ENCODE measurements at places on chromosomes 4 and X. TPM values are rescaled to one million over a fixed set of nuclear protein-coding genes. Genes with fewer than 3 reads are reported as not detected.

- DNase-seq = no peak
These were observed 95.5 kb downstream of the C4orf51 start for GRCh38 chr4:145775406-145775805.

The RBM47 gene
- polyA plus RNA-seq = 98.4 TPM

DNA sequence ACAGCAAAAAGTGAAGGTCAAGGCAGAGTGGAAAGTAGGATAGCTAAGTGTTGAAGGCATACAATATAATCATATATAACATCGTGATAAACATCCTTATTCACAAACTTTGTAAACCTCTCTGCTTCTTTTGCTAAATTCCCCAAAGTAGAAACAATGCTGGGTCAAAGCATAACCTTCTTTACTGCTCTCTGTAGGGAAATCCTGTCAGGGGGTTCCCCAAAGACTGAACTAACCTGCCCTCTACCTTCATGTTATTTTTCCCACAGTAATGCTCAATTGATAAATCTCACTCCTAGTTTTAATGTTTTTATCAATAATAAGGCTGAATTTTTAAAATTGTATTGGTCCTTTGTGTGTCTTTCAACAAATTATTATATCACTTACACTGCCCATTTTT is 55.7 kb downstream of the DCHS2 start:
- no peak for DNase-seq

- no peak for DNase-seq
These were observed 68.8 kb downstream of the SEC24D start for GRCh38 chr4:118767109-118767508.

DNA sequence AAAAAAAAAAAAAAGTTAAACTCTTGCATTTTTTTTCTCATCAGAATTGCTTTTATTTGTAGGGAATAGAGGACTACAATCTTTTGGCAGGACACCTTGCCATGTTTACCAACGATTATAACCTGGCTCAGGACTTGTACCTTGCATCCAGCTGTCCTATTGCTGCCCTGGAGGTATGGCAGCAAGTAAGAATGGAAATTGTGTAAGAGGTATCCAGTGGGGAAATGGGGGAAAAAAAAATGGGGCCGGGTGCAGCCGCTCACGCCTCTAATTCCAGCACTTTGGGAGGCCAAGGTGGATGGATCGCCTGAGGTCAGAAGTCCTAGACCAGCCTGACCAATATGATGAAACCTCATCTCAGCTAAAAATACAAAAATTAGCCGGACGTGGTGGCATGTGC is 49.8 kb downstream of the WDR19 start:
- DNase-seq = no peak

DNA sequence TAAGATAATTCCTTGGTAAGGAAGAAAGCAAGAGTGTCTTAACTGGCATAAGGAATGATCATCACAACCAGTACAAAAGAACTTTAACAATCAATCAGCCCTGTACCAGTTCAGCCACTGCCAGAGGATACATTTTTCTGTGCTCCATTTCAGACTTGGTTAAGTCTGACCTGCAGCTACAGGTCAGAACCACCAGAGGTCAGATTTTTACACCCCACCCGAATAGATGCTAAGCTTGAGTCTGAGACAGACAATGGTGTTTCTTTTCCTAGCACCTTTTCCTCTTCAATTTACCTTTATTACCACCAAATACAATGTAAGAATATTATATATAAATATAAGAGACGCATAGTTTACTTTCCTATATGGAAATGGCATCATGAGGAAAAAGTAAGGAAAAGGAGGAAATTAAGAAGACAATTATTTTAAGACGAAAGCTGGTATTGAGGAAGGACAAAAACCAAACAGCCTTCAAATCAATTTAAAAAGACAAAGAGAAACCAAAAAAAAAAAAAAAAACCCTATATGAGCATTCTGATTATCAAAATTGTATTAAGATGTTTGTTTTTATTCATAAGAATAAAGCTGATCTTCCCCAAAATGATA is 215.3 kb upstream of the TTC29 start:
- DNase-seq = peak; percentile 14

The DCAF12L1 gene
- polyA plus RNA-seq = 0.06 TPM

The MAGEC3 gene
- polyA plus RNA-seq = 0.12 TPM

- DNase-seq = no peak
These were observed 388.7 kb downstream of the PCDH10 start for GRCh38 chr4:133537780-133538281.

DNA sequence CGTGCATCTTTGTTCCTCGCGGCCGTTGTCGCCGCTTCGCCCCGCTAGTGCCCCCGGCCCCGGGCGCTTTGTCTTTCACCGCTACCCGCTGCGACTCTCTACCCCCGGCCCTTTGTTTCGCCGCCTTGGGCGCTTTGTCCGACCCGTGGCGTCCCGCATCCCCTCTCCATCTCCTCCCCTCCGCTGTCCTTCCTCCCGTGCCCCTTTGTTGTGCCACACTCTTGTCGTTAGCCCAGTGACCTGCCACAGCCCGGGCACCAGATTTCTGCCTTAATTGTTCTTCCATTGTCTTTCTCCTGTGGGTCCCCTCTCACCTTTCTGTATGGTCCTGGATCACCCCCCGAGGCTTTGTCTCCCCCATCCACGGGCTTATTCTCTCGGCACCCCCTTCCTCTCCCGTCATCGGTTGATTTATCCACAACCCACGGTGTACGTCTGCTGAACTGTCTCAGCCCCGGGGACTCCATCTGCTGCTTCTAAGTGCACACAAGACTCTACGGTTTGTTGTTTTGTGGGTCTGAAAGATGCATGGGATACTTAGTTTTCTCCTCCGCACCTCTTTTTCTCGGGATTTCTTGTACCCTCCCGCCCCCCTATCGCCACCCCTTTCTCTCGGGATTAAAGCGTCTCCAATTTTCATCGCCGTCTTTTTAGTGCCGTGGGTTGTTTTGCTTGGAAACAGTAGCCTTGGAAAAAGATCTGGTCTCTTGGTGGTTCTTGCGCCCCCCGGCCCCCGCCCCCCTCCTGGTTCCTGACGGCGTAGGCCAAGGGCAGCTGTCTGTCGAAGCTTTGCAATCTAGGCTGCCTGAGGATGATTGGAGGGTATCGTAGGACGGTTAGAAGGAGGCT is 783 bp downstream of the RBPJ start:
- DNase-seq = peak; percentile 58

All from large intestine (tissue), 12 donors.